ENCODE measurements at places on chromosomes 7 and 10. TPM values are rescaled to one million over a fixed set of nuclear protein-coding genes. Genes with fewer than 3 reads are reported as not detected.
A peak's percentile ranks its signal among the peaks of the same experiment; 100 is the strongest.

DNA sequence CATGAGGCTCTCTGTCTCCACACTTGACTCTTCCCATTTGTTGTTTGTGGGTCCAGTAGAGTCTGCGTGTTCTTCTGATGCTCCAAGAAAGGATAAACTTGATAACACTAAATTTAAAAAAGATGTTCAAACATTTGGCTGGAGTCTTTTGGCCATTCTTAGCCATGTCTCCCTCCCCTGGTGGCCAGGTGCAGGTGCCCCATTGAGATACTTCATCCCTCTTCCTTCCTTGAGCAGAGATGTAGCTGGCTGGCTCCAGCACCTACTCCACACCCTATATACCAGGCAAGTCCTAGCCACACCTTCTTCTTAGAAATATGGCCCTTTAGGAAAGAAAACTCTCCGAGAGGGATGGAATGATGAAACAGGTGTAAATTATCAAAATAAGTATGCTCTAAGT is 103.2 kb upstream of the GJD4 start:
- H3K4me1 ChIP-seq, result peaks cover 67% of the 10 kb centered on the region
- H3K4me3 ChIP-seq, result no peak overlapping the region
- peaks cover 14% of the 10 kb centered on the region for H3K27me3 ChIP-seq
- no peak for DNase-seq
- H3K36me3 ChIP-seq, result no peaks in the 10 kb centered on the region

The PTPRN2 gene
- total RNA-seq, result 49.0 TPM

- peaks cover 10% of the 10 kb centered on the region for H3K4me1 ChIP-seq
- H3K27ac ChIP-seq, result no peak overlapping the region
- no peak for DNase-seq
- no peaks in the 10 kb centered on the region for H3K36me3 ChIP-seq
- no peak overlapping the region for H3K4me3 ChIP-seq
- H3K27me3 ChIP-seq, result peaks cover 2% of the 10 kb centered on the region
Measured at GRCh38 chr10:13739183-13739582, 152.4 kb downstream of the PRPF18 start.

The CHST15 gene
- total RNA-seq, result 2.4 TPM

GRCh38 chr10:95277614-95278013 is 13.2 kb downstream of the PDLIM1 start:
- no peak for DNase-seq
- no peaks in the 10 kb centered on the region for H3K36me3 ChIP-seq
- no peak overlapping the region for H3K4me3 ChIP-seq
- H3K27ac ChIP-seq, result no peak overlapping the region
- H3K27me3 ChIP-seq, result peaks cover 3% of the 10 kb centered on the region
- H3K4me1 ChIP-seq, result peaks cover 3% of the 10 kb centered on the region

DNA sequence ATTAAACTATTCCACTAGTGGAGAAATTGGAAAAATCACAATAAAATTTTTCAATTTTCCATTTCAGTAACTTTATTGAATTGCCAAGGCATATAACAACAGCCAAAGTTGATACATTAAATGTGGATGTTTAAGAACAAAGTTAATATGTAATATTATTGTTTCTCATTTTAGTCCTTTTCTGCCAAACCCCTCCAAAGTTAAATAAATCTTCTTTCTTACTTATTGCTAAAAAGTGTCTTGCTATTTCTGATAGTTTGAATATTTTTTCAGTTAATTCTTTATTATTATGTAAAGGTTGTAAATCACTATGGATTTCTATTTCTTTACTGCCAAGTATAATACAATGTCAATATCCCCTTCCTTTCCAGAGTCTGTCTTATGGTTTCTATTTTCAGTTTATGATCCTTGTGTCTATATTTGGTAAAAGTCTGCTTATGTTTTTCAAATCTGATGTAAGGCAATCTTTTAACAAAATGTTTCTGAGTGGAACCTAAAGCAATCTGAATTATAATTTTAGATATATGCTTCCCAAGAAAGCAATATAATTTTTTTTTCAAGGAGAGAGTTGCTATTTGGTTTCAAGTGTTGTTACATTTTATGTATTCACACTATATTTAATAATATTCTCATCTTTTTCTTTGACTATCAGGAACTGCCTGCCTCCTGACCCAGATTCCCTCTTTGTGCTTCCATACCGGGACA is 80.3 kb upstream of the RHOBTB1 start:
- peaks cover 2% of the 10 kb centered on the region for H3K27me3 ChIP-seq
- H3K36me3 ChIP-seq, result no peaks in the 10 kb centered on the region
- DNase-seq, result no peak
- no peak overlapping the region for H3K27ac ChIP-seq
- H3K4me3 ChIP-seq, result no peak overlapping the region
- H3K4me1 ChIP-seq, result peaks cover 3% of the 10 kb centered on the region

The IL15RA gene
- total RNA-seq, result not detected

DNA sequence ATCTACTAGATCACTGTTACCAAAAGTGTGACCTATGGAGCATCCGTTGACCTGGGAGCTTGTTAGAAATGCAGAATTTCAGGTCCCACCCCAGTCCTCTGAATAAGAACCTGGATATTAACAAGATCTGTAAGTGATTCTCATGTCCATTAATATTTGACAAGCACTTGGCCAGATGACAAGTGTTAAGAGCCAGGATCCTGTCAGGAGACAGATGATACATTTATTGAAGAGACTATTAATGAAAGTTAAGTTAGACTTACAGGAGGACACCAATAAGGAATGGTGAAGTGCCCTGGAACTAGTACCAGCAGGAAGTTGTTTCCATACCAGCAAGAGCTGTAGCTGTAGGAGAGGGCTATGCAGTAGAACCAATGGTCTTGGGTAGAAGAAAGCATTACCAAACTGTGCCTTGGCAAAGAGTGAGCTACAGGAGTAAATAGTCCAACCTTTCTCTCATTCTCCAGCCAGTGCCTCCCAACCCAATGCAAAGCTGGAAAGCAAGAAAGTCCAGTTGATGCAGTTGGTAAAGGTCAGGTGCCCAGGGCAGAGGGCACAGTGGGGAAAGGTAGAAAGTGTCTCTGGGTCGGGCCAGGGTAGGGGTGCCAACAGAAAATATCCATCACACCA is 35.3 kb upstream of the ADD3 start:
- no peaks in the 10 kb centered on the region for H3K27me3 ChIP-seq
- H3K4me1 ChIP-seq, result peaks cover 13% of the 10 kb centered on the region
- H3K4me3 ChIP-seq, result no peak overlapping the region
- no peak overlapping the region for H3K27ac ChIP-seq

The SEMA4G gene
- 46.9 TPM for total RNA-seq

DNA sequence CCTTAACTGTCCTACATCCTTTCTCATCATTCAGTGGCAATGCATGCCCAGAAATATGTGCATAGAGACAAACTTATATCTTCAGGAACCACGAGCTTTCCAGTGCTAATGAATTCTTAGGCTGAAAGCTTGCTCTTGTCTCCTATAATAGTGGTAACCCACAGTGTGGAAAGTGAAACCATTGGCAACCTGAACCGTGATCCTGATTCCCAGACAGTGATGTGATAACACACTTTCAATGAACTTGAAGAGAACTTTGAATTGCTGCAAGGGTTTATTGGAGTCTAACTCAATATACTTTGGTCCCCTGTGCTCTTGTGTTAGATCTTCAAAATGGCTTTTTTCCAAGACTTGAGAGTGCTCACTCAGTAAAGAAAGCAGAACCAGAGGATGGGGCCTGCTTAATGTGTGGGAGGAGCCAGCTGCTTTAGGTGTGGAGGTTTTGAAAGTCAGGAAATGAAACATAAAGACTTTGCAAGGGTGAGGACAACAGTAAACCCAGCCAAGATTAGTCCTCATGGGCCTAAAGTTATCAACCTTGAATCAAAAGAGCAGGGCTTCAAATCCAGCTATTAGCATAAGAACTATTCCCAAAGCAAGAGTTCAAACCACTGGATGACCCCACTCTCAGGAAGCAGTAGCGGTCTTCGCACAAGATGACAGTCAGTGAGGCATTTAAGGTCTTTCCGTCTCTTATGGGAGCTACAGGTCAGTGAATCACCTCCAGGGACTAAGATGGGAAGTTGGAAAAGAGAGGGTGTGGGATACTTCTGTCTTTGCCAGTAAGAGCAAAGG is 332.4 kb upstream of the NRP1 start:
- peaks cover 13% of the 10 kb centered on the region for H3K36me3 ChIP-seq
- peaks cover 3% of the 10 kb centered on the region for H3K27me3 ChIP-seq
- no peak for DNase-seq
- no peak overlapping the region for H3K27ac ChIP-seq

- H3K27ac ChIP-seq, result no peak overlapping the region
- H3K36me3 ChIP-seq, result no peaks in the 10 kb centered on the region
- H3K27me3 ChIP-seq, result no peaks in the 10 kb centered on the region
- H3K4me3 ChIP-seq, result no peak overlapping the region
- H3K4me1 ChIP-seq, result no peaks in the 10 kb centered on the region
- DNase-seq, result no peak
Measured at GRCh38 chr7:15820319-15820718, 133.8 kb upstream of the MEOX2 start.

The SEMA3E gene
- total RNA-seq, result 0.96 TPM

The PNLIP gene
- total RNA-seq, result not detected

DNA sequence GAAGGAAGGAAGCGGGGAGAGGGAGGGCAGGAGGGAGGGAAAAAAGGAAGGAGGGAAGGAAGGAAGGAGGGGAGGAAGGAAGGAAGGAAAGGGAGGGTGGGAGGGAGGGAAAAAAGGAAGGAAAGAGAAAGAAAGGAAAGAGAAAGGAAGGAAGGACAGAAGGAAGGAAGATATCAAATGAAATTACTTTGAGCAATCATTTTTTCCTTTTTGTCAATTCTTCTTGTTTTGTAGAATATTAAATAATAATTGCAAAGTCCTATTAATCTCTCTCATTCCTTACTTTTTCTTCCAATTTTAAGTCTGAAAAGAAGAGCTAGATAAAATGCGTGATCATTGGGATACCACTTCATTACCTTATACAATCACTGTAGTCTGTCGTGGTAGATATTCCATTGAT is 117.5 kb downstream of the PLXDC2 start:
- DNase-seq, result no peak
- H3K4me3 ChIP-seq, result no peak overlapping the region
- no peak overlapping the region for H3K27ac ChIP-seq
- H3K36me3 ChIP-seq, result peaks cover 4% of the 10 kb centered on the region
- H3K27me3 ChIP-seq, result peaks cover 1% of the 10 kb centered on the region
- peaks cover 13% of the 10 kb centered on the region for H3K4me1 ChIP-seq

The MSS51 gene
- 3.5 TPM for total RNA-seq

DNA sequence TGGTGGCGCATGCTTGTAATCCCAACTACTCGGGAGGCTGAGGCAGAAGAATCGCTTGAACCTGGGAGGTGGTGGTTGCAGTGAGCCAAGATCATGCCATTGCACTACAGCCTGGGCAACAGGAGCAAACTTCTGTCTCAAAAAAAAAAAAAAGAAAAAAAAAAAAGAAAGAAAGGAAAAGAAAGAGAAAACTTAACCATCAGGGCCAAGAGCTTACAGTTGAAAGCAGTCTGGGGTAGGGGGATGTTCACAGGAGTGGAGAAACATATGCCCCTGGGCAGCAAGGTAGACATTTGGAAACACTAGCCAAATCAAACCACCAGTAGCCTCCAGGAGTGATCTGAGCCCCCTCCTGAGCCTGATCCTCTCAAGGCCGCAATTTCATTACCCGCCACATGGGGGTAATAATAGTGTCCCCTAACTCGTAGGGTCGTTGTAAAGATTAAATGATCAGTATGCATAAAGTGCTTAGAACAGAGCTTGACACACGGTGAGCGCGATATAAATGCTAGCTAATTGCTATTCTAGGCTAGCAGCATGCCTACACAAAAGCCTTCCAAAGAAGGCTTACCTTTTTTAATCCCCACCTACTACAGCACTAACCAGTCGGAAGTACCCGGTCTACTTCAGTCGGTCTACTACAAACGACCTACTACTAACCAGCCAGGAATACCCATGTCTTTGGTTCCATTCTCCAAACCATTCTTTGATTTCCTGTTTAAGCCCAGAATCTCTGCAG is 274.3 kb upstream of the NEBL start:
- H3K27me3 ChIP-seq, result peaks cover 12% of the 10 kb centered on the region
- H3K36me3 ChIP-seq, result no peaks in the 10 kb centered on the region
- H3K4me1 ChIP-seq, result peaks cover 10% of the 10 kb centered on the region
- H3K4me3 ChIP-seq, result no peak overlapping the region
- DNase-seq, result peak; percentile 34

DNA sequence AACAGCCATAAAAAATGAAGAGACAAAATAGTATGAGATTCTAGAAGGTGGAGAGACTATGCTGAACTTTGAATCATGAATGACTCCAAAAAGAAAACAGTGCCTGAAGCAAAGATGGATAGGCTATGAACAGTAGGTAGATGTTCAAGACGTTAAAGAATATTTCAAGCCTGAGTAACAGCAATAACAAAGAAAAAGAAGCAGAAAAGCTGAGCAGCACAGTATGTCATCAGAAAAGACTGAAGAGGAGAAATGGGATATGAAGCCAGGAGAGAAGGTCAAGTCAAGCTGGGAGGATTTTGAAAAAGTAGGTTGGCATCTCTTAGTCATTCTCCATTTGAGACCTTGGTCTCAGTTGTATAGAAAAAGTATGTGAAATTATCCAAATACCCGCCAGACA is 484.4 kb downstream of the SORCS1 start:
- peaks cover 6% of the 10 kb centered on the region for H3K36me3 ChIP-seq
- no peak for DNase-seq
- no peak overlapping the region for H3K4me3 ChIP-seq
- H3K27me3 ChIP-seq, result no peaks in the 10 kb centered on the region
- H3K27ac ChIP-seq, result no peak overlapping the region

DNA sequence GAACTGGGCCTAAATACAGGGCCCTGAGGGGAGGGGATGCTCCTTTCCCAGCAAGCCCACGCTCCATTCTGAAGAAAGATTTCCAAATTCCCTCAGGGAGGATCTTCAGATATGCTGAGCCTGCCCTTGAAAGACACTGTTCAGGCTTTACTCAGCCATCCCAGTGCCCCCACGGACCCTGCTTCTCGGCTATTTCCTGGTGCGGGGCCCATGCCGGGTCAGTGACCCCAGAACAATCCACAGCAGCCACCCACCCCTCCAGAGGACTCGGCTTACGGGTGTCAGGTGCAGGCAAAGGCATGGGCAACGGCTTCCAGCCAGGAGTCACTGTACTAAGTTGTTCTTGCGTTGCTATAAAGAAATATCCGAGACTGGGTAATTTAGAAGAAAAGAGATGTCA is 137.1 kb downstream of the OAT start:
- peaks cover 9% of the 10 kb centered on the region for H3K27me3 ChIP-seq
- H3K4me3 ChIP-seq, result no peak overlapping the region
- no peak for DNase-seq
- peaks cover 12% of the 10 kb centered on the region for H3K36me3 ChIP-seq

DNA sequence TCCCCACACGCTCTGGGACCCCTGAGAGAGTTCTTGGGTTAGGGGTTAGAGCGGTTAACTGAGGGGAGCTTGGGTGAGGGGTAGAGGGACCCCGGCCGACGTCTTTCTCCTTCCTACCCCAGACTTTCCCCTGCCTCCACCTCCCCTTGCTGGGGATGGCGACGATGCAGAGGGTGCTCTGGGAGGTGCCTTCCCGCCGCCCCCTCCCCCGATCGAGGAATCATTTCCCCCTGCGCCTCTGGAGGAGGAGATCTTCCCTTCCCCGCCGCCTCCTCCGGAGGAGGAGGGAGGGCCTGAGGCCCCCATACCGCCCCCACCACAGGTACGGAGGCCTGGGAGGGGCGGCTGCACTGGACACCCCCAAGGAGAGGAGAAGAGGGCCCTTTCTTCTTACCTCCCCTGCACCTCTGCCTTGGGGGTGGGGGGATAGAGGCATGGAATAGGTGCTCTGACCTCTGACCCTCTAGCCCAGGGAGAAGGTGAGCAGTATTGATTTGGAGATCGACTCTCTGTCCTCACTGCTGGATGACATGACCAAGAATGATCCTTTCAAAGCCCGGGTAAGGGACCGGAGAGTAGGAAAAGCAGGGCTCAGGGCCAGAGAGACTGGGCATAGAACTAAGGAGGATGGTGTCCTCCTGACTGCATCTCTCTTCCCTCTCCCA is 1.1 kb downstream of the ZYX start:
- H3K4me1 ChIP-seq, result peaks cover 13% of the 10 kb centered on the region
- DNase-seq, result no peak
- H3K27ac ChIP-seq, result no peak overlapping the region
- peak overlapping the region; percentile 79 for H3K4me3 ChIP-seq

All from glutamatergic neuron (in vitro differentiated cells).